CD4-positive, alpha-beta T cell treated with Interleukin-17A for 1 hour (primary cell): ENCODE measurements at places on chromosomes 11 and 22.

GRCh38 chr11:114079511-114080065 is 20.1 kb downstream of the ZBTB16 start:
- DNase-seq = no peak

DNA sequence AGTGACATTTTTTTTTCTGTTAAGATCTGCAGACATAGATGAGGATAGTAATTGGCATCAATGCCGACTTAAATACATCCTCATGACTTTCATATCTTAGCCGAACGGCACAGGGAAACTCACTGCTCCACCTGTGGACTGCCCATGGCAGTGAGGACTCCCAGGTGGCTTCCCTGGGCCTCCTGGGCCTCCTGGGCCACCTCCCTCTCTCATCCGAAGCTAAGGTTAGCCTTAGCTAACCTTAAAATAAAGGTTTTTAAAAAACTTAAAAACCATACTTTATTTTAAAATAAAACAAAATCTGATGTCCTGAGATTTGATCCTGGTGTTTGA is 38.1 kb upstream of the TSKU start:
- DNase-seq = no peak

DNA sequence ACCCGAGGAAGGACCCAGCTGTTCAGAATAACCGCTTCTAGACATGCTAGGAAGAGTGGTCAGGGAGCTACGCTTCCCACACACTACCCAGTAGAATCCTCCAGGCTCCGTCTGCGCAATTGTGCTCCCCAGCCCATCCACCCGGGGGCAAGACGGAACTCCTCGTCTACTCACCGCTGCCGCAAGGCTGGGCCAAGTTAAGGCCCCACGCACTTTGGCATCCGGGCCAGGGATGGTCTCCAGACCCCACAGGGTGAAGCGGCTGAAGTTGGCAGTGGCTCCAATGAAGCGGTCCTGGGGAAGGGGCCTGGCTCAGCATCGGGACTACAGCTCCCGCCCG is 757 bp downstream of the RNASEH2C start:
- DNase-seq = no peak

DNA sequence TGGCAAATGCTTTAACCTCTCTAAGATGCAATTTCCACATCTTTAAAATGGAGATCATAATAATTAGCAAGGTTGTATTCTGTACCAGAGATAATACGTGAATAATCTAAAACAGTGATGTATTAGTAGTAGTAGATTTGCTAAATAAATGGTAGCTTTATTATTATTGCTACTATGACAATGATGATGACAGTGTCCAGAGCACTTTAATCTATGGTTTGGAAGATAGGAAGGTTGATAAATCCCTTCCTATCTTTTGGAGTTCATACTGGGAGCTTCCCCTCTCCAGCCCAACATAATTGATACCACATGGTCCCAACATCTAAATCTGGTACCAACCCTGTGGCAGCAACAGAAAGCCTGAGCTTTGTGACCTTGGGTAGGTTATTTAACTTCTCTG is 267.8 kb downstream of the FAT3 start:
- no peak for DNase-seq

DNA sequence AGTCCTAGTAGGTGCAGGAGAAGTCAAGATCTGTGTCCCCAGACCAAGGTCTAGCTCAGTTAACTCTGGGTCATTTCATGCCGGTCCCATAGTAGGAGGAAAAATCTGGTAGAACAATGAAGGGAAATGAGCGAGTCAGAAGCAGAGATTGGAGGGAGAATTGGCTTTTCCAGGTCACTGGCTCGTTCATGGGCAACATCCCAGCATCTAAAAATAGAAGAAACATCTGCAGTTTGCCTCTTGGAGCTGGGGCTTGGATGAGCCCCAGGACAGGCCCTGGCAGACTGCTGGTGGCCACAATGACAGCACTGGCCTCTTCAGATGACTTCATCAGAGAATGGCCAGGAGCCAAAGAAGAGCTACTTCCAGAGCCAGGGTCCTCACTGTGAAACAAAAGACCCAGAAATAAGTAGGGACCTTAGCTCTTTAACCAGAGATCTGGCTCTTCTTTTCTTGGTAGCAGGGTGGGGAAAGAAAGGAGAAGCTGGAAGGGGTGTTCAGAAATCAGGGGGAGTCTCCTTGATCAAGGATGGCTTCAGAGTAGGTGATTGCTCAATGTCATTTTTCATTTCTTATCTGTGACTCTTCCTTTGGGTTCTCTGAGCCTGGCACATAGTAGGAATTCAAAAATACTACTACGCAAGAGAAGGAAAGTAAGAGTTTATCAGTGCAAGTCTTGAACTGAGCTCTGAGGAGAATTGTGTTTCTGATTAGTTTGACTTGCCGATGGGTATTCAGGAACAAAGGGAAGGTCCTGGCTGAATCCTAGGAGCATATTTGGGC is 102.6 kb downstream of the TMPRSS5 start:
- no peak for DNase-seq

GRCh38 chr11:119754199-119754598 is 25.2 kb upstream of the NECTIN1 start:
- DNase-seq = no peak

DNA sequence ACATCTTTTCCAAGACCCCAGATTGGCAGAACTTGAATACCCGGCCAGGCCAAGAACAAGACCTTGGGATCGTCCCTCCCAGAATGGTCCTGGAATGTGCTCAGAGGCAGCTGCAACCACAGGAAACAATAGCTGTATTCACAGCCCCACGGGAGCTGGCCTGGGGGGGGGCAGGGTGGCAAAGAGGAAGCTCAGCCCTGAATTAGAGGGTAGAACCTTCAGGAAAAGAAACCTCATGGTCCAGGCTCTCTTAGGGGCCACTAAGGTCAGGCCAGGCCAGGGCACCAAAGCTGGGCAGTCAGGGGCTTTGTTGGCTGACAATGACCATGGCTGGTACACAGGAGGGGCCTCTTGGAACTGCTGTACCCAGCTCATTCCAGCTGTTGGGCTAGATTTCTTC is 17.3 kb downstream of the RPL27A start:
- no peak for DNase-seq

- DNase-seq = no peak
Observed at GRCh38 chr11:130202009-130202817, 42.6 kb downstream of the ST14 start.

GRCh38 chr11:73413256-73413655 is 37.1 kb downstream of the RELT start:
- DNase-seq = no peak

- DNase-seq = no peak
Observed at GRCh38 chr11:38612701-38613100, 2014.7 kb upstream of the RAG2 start.

DNA sequence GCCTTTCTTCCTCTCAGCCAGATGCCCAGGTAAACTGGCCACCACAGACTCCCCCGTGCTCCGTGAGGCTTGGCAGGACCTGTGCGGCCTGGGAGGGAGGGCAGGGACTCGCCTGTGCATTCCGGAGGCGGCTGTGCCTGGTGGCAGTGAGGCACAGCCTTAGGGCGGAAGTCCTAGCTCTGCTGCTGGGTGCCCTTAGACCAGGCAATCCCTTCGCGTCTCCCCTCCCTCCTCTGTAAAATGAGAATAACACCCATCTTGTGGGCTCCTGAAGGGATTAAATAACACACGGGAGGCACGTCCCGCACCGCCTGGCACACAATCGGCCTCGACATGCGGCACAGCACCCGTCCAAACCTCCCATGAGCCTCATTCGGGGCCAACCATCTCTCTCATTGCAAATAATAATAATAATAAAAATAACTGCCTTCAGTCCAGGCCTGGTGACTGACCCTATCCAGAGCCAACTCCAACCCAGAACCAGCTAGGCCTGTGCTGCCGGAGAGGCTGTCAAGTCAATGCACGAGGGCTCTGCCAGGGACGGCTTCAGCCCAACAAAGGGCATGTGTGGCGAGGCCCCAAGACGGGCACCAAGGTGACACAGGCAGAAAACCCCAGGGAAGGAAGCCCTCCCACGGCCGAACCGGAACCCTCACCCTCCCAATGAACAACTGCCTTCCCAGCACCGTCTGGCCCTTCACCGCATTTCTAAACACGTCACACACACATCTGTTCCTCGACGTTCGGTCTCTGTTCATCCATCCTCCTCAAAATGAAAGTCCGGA is 8.2 kb downstream of the LTO1 start:
- DNase-seq = no peak

DNA sequence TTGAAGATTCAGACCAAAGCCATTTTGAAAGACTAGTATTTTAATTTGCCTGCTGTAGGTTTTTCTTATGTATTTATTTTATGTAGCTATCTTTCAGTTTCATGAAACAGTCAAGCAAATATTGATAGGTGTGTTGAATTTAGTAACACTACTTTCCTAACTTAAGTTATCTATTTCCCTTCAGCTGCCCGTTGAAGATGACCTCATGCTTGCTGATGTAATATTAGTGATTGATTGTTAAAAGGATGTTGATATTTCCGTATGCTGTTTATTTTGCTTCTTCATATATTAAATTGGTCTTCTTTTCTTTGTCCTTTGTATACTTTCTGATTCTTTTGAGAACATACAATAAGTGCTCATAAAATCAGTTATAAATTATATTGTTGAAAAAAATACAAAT is 86.8 kb upstream of the CHORDC1 start:
- DNase-seq = no peak

DNA sequence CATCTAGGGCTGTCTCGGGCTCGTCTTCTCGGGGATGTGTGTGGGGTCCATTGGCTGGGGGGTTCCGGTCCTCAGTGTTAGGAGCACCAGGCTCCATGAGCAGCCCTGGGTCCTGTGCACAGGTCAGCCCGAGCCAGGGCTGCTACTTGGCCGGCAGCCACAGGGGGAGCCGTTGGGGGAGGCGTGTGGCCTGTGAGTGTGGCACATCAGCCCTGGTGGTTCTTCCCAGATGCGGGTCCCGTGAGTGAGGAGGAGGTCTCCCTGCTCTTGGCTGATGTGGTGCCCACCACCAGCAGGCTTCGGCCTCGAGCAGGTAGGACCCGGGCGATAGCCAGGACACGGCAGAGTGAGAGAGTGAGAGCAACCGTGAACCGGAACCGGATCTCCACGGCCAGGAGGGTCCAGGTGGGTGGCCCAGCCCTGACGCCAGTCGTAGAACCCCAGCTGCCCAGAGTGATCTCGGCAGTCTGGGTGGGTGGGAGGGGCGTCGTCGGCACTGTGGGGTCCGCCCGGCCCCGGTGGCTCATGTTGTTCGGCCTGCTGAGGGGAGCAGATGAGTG is 18.5 kb downstream of the IRF7 start:
- DNase-seq = no peak

DNA sequence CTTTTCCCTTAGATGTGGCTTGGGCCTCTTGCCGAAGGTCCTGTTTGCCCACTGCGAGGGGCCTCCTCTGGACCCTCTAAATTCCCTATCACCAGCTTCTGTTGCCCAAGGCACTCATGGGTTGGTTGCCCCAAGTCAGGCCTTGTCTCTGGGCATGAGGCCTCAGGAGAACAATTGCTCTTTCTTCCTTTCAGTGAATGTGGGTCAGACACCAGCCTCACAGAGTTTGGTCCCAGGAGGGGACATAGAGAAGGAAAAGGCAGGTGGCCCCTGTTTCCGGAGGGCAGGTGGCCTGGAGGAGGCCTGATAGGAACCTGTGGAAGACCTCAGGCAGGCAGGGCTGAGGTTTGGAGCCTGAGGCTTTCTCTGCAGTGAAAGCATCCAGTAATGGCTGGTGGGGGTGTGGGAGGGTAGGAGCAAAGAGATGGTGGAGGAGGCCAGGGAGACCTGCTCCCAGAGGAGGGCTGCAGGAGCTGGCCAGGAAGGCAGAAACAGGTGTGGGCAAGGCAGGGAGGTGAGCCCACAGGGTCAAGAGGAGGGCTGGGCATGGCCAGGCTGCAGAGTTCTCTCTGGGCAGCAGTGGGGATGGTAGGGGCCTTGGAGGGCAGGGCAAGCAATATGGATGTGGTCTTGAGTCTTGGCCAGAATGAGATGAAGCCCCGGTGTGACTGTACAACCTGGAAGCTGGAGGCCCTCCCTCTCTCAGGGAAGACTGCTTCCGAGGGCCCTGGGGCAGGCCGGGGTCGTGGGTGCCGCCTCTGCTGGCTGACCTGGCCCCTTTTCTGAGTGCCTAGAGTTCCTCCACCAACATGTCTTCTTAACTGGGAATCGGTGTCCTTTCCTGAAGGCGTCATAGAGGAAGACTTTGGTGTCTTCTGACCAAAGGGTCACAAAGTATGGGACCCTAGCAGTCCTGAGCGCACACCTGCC is 28.0 kb upstream of the LMO1 start:
- no peak for DNase-seq

DNA sequence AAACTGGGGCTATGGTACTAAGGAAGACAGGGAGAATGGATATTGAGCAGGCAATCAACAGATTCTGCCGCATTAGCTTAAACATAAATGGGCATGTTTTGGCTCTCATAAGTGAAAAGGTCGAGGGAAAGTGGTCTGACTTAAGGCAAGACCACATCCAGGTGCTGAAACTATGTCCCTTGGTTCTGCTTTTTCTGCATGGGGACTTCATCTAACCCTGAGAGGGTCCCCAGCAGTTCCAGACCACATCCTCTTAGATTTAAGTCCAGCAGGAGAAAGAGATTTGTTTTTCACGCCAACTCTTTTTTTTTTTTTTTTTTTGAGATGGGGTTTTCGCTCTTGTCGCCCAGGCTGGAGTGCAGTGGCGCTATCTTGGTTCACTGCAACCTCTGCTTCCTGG is 5.5 kb downstream of the RPS6KA4 start:
- DNase-seq = no peak

- DNase-seq = peak; percentile 55
Observed at GRCh38 chr22:25564320-25564978, at the start of gene GRK3. TSS of gene GRK3 (plus strand) at chr22:25564675. CDS start at chr22:25565041, 366 bp downstream.

- DNase-seq = peak; percentile 74
Observed at GRCh38 chr11:118295815-118296454, 8.6 kb upstream of the CD3E start.

DNA sequence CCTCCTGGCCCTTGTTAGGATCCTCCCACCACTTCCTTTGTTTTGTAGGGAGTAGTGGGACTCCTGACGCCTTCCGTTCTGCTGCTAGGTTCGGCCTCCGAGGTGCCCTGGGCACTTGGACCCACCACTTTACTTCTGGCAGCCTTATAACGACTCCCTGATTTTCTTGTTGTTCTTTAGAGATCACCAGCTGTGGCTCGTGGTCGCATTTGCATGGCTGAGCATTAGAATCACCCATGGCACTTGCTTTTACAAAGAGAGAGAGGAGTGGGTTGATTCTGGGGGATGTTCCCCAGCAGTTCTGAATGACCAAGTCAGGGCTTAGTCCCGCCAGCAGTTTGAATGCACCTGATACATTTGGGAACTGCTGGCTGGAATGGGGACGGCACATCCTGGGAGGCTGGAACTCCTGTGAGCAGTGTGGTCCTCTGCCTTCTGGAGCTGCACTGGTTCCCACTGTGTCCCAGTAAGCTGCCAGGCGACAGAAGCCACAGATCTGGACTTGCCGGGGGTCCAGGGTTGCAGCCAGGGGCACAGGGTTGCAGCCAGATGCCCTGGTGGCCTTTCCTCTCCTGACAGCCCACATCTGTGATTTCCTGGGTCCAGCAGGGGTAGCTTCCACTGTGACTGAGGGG is 4.1 kb downstream of the TUB start:
- no peak for DNase-seq

- DNase-seq = no peak
Observed at GRCh38 chr11:77093987-77094840, 8.4 kb upstream of the OMP start.

DNA sequence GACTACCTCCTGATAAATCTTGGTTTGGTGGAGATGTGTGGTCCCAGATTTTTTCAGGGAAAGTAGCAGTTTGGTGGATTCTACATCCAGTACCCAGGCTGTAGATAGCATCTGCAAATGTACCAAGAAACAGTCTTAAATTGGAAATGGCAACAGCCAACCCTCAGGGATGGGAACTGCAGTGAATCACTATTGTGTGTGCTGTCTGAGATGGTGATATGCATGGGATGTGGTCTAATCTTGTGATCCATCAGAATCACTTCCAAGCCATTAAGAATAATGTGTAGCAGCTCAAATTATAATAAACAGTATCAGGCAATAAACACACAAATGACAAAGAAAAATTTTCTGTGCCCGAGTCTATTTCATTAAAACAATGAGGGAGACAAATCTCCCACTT is 3.4 kb downstream of the OLFML1 start:
- no peak for DNase-seq
